ENCODE measurements at places on chromosomes 7 and 10.
A peak's percentile ranks its signal among the peaks of the same experiment; 100 is the strongest.

- no peak overlapping the region for H3K27ac ChIP-seq
- no peak for DNase-seq
- no peaks in the 10 kb centered on the region for H3K36me3 ChIP-seq
- H3K4me3 ChIP-seq = no peak overlapping the region
These were observed 46.1 kb downstream of the PTPRN2 start for GRCh38 chr7:158541346-158542010.

- H3K4me1 ChIP-seq = no peaks in the 10 kb centered on the region
- peaks cover 9% of the 10 kb centered on the region for H3K27me3 ChIP-seq
- no peaks in the 10 kb centered on the region for H3K36me3 ChIP-seq
- no peak overlapping the region for H3K27ac ChIP-seq
- no peak for DNase-seq
These were observed 73.3 kb upstream of the FRMD4A start for GRCh38 chr10:14403881-14404623.

- H3K4me1 ChIP-seq = no peaks in the 10 kb centered on the region
- no peaks in the 10 kb centered on the region for H3K27me3 ChIP-seq
- H3K27ac ChIP-seq = no peak overlapping the region
- H3K36me3 ChIP-seq = no peaks in the 10 kb centered on the region
These were observed 54.1 kb upstream of the ABI1 start for GRCh38 chr10:26914898-26915297.

DNA sequence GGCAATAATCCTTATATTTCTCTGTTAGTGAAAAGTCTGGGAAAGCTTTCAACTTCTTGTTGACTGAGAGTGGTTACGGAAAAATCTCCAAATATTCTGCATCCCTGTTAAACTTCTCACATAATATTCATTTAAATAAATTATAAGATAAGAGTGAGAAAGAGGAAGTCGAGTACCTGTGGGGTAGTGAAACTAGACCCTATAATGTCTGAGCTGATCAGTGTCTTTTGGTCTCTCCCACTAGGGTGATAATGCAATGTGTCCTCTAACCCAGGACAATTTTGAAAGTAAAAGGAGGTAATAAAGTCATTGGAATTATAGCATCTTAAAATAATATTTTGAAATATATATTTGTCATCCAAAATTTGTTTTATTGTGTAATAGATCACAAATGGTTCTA is 2.1 kb upstream of the AGR3 start:
- DNase-seq = no peak
- no peaks in the 10 kb centered on the region for H3K36me3 ChIP-seq
- no peaks in the 10 kb centered on the region for H3K4me1 ChIP-seq
- H3K27ac ChIP-seq = no peak overlapping the region
- H3K4me3 ChIP-seq = no peak overlapping the region

- H3K27me3 ChIP-seq = no peaks in the 10 kb centered on the region
- no peak overlapping the region for H3K4me3 ChIP-seq
- peaks cover 42% of the 10 kb centered on the region for H3K4me1 ChIP-seq
- H3K27ac ChIP-seq = no peak overlapping the region
- DNase-seq = no peak
These were observed 47.5 kb downstream of the USP6NL start for GRCh38 chr10:11563936-11564335.

- H3K27me3 ChIP-seq = no peaks in the 10 kb centered on the region
- no peak overlapping the region for H3K27ac ChIP-seq
- no peaks in the 10 kb centered on the region for H3K36me3 ChIP-seq
- H3K4me3 ChIP-seq = no peak overlapping the region
These were observed 226.7 kb downstream of the EXOC4 start for GRCh38 chr7:133479456-133480065.

DNA sequence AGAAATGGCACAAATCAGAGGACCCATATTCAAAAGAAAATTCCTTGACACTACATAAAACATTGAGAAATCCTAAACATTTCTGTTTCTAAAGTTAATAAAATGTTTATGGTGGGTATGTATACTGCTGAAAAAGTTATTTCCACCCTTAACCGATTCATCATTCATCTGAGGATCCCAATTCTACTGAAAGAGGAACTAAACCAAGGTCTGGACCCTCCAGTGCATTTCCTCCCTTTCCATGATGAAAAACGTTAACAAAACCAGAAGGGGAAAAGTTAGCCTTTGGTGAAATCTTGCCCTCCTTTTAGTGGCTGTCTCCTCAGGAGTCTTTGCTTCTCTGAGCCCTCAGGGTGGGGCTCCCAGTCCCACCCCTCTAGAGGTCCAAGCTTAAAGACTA is 144.5 kb upstream of the ASAH2 start:
- H3K36me3 ChIP-seq = no peaks in the 10 kb centered on the region
- H3K27ac ChIP-seq = peak overlapping the region; percentile 53
- H3K4me3 ChIP-seq = no peak overlapping the region
- no peaks in the 10 kb centered on the region for H3K27me3 ChIP-seq
